ENCODE measurements at places on chromosomes 12 and 14.

GRCh38 chr14:35353409-35354172 is 51.0 kb downstream of the NFKBIA start:
- DNase-seq: no peak

DNA sequence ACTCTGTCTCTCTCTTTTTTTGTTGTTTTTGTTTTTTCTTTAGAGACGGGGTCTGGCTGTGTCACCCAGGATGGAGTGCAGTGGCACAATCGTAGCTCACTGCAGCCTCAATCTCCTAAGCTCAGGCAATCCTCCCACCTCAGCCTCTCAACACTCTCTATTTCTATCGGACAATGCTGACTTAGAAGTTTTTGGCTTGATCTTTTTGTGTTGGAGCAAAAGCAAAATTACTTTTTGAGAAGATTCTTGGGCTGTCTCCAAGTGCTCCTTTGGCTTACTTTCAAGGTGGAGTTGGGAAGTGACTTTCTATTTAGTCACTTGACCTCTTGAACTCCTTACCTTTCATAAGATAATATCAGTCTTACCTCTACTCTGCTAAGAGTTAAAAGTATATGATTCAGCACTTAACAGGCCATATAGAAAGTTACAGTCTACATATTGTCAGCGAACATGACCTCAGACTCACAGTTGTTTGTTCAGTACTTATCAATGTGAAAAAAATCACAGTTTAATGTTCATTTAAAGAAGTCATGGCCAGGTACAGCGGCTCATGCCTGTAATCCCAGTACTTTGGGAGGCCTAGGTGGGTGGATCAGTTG is 15.4 kb upstream of the MIA2 start:
- DNase-seq: peak; percentile 9

DNA sequence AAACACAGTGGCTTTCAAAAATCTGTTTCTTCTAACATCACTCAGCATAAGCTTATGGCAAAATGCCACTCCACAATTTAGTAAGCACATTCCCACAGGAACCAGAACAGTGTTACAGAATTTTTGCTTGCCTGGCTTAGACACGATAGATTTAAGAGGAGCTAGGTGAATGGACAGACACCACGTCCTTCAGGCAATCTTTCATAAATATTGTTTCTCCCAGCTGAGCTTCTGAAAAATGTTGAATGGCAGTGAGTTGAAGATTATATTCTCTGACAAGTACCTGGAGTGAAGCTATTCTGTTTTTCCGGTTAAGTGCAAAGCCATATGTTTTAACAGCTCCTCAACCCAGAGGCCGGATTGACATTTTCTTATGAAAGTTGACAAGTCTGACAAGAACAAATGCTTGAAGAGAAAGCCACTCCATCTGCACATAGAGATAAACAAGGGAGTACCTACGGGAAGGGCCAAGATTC is 102.0 kb downstream of the FSCB start:
- no peak for DNase-seq

DNA sequence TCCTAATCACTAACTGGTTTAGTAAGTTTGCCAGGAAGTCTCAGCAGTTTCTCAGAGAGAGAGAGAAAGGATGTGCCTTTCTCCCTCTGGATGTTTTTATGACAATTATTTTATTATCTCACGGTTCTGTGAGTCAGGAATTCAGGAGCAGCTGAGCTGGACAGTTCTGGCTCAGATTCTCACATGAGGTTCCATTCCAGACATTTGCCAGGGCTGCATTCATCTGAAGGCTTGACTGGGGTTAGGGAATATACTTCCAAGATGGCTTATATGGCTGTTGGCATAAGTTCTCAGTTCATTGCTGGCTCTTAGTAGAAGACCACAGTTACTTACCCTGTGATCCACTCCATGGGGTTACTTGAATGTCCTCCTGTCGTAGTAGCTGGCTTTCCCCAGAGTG is 101.2 kb upstream of the ATF7IP start:
- peak; percentile 50 for DNase-seq

- no peak for DNase-seq
Observed at GRCh38 chr14:105945896-105946295, 419.5 kb downstream of the TMEM121 start.

GRCh38 chr14:71441126-71441525 is 491.1 kb upstream of the RGS6 start:
- no peak for DNase-seq

DNA sequence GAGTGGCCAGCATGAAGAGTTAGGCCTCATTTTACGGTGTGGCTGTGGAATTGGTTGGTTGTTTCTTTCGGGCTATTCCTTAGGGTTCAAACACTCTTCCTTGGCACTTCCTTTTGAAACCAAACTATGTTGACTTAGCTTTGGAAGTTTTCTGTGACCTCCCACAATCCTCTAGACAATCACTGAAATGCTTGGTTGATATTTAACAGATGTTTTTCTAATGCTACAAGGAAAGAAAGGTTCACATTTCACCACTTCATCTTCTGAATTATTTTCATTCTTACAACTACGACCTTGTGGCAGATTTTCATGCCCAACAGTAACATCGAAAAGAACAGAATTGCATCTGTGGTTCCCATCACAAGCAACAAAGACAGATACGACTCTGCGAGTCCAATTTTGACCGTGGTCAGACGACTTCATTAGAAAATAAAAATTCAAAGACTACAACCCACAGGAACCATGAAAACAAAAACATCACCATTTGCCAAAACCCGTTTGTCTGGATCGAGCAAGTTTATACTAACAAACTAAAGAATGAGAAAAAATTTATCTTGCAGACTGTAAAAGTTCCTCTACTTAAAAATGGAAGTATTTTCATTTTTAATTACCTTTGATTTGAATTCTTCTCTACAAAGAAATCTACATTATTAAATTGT is 16.9 kb downstream of the PRKAB1 start:
- peak; percentile 40 for DNase-seq

GRCh38 chr12:13599176-13599575 is 382.2 kb downstream of the GRIN2B start:
- DNase-seq: no peak

GRCh38 chr14:106343626-106344025 is 817.2 kb downstream of the TMEM121 start:
- no peak for DNase-seq

GRCh38 chr12:67647181-67647798 is 1.3 kb upstream of the DYRK2 start:
- DNase-seq: no peak

- peak; percentile 41 for DNase-seq
Observed at GRCh38 chr12:10673659-10674384, at the start of gene STYK1. Gene STYK1 (minus strand): TSS chr12:10674052. CDS start chr12:10634618, 39,434 bp downstream.

DNA sequence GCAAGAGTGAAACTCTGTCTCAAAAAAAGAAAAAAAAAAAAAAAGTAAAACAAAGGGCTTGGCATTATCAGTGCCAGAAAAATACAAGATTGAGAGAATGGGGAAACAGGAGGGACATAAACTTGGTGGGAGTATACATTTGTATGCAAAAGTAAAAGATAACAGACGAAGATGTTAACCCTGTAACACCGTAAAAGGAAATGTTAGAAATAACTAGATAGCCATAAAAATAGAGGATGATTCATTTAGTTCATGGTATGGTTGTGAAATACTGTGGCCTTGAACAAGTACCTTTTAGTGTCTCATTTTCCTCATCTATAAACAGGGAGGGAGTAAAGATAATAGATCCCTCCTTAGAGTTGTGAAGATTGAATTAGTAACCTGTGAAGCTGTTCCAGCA is 33.3 kb downstream of the ATP2A2 start:
- DNase-seq: peak; percentile 92

DNA sequence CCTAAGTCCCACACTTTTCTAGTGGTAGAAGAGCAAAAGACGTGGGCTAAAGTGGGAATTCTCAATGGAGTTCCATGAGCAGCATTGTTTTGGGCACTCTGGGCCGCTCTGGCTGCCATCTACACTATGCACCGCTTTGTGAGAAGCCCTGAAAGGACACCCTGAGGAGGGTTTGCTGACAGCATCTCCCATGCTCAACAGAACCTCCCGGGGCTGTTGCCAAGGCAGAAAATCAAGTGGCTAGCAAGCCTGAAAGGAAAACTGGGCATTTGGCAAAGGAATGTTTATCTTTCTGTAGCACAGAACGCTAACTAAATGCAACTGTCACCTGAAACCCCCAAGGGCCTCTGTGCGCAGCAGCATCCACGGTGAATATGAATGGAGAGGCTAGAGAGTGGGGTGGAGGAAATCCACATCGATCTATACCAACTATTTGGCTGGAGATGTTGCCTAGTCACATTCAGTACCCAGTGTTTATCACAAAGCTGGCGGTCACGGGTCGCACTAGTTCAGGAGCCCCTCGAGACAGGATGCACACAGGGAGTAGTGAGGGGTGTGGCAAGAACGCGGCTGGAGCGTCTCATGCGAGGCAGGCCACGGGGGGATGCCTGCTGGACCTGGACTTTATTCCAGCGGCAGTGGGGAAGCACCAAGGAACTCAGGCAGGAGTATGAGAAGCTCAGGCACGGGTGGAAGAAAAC is 14.2 kb downstream of the APPL2 start:
- DNase-seq: no peak

DNA sequence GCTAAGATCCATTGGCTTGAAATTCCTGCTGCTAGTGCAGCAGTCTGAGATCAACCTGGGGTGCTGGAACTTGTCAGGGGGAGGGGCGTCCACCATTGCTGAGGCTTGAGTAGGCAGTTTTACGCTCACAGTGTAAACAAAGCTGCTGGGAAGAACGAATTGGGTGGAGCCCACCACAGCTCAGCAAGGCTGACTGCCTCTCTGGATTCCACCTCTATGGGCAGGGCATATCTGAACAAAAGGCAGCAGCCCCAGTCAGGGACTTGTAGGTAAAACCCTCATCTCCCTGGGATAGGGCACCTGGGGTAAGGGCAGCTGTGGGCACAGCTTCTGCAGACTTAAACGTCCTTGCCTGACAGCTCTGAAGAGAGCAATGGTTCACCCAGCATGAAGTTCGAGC is 191.7 kb downstream of the ALG10B start:
- no peak for DNase-seq

- DNase-seq: no peak
Observed at GRCh38 chr14:104316723-104317491, 178.5 kb downstream of the KIF26A start.

GRCh38 chr12:120049426-120049825 is 60.4 kb downstream of the BICDL1 start:
- DNase-seq: no peak
